GM03348 (cell line): ENCODE measurements at places on chromosomes 1 and 21.

- DNase-seq: peak; percentile 46
Measured at GRCh38 chr1:215526147-215526845, 40.8 kb upstream of the KCTD3 start.

DNA sequence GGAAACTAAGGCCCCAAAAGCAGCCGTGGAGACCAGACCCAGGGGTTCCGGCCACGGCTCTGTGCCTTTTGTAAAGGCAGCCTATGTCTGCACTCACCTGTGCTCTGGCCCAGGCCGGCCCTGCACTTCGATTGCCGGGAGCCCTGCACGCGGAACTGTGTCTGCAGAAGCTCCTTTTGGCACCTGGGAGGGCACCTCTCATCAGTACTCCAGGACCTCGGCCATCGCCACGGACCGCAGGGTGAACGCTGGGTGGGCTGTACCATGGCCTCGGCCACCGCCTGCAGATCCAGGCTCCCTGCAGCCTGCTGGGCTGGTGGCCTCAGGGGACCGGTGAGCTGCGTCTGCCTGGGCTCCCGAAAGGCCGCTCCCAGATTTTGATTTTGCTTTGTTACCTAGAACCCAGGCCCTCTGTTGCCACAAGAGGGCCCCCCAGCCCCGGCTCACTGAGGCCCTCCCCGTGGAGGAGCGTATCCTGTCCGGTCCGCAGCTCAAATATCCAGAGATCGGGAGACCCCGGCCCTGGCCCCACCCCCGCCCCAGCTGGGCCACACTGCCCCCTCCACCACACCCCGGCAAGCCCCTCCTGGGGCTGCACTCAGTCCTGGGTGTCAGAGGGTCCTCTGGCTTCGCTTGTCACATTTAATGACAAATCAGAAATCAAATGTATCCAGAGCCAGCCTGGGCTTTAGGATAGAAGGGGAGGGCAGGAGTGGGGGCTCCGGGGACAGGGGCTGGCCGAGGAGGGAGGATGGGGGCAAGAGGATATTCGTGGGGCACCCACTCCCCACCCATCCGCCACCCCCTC is 60.2 kb upstream of the PDE9A start:
- DNase-seq: peak; percentile 89

GRCh38 chr1:4165686-4166300 is 265.7 kb upstream of the C1orf174 start:
- no peak for DNase-seq

DNA sequence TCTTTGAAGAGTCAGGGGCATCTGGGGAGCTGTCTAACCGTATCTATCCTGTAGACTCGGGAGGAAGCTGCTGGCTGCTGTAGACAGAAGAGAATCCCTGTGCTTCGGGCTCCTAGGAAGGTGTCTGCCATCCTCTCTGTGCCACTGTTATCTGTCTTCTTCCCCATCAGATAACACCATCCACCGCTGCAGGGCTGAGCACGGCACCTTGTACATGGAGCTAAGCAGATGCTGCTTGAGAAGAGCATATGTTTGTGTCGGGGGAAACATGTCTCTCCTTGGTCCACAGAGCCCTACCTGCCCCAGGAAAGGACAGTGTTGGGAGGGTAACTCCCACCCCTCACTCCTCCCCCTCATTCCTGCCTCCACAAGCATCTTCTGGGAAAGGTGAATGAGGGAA is 1.4 kb upstream of the MAPKAPK2 start:
- no peak for DNase-seq

- DNase-seq: peak; percentile 85
Measured at GRCh38 chr1:42173155-42173933, 8.8 kb upstream of the GUCA2A start.

GRCh38 chr1:245684166-245684565 is 529.4 kb downstream of the KIF26B start:
- DNase-seq: no peak

GRCh38 chr1:113947388-113948107 is 18.4 kb downstream of the HIPK1 start:
- no peak for DNase-seq

- DNase-seq: no peak
Measured at GRCh38 chr1:195105281-195105680, 1503.0 kb downstream of the KCNT2 start.

- DNase-seq: no peak
Measured at GRCh38 chr1:176720838-176721237, 257.9 kb downstream of the PAPPA2 start.

GRCh38 chr1:183385340-183386144 is 32.6 kb downstream of the NMNAT2 start:
- DNase-seq: no peak

GRCh38 chr1:211751438-211751837 is 76.0 kb upstream of the NEK2 start:
- DNase-seq: no peak

GRCh38 chr1:220757441-220757840 is 9.3 kb downstream of the MTARC2 start:
- DNase-seq: no peak

DNA sequence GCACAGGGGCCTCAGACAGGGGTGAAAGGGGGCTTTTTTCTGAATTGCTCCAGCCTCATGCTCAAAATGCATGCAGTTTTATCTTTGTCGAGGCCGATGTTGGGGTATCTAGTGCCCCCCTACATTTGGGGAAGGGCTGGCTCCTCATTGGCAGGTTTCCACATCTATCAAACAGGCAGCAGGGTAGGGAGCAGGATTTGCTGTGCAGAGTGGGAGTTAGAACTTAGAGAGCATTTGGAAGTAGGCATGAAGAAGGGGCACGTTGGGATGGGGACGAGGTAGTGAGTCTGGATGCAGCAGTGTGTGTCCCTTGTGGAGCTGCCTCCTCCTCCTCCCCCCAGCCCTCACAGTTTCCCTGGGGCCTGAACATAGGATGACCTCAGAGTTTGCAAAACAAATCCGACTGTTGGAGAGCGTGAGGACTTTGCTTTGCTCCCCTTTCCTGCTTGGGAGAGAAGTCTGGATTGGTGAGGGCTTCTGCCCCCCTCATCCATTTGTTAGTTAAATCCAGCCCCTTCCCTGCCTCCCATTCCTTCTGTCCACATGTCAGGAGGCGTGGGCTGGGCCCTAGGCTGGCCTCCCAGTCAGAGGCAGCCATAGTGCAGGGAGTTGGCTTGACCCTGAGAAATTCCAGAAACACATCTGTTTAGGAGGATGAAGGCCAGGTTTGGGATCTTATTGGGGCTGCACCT is 36.9 kb upstream of the GPR37L1 start:
- no peak for DNase-seq

GRCh38 chr1:3040004-3040403 is 18.7 kb downstream of the ACTRT2 start:
- DNase-seq: no peak

DNA sequence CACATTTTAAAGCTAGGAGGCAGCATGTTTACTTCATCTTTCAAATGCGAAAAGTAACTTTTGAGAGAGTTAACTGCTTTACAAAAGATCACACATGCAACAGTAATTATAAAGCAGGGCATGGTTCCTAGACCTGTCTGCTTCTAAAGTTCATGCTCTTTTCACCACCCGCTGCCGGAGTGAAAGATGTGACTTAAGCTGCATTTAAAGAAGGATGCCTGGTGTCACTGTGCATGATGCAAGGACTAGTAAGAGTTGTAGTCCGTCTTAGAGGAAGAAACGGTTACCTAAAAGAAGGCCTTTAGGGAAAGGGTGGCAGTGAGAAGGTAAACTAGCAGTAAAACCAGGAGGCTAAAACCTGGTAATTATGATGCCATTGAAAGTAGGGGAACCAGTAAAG is 1689.1 kb downstream of the KCNT2 start:
- no peak for DNase-seq
